ENCODE measurements at places on chromosomes 7 and 10. TPM values are rescaled to one million over a fixed set of nuclear protein-coding genes. Genes with fewer than 3 reads are reported as not detected.

The PRPS1L1 gene
- total RNA-seq, result not detected

The CALHM1 gene
- total RNA-seq, result not detected

The COPS6 gene
- 97.1 TPM for total RNA-seq

The TFPI2 gene
- total RNA-seq, result not detected

The TFR2 gene
- total RNA-seq, result 5.1 TPM

The STK17A gene
- 52.8 TPM for total RNA-seq

The TAC1 gene
- not detected for total RNA-seq

The SYNPO2L gene
- not detected for total RNA-seq

The HIPK2 gene
- 16.8 TPM for total RNA-seq

The EBLN1 gene
- not detected for total RNA-seq

The KNDC1 gene
- not detected for total RNA-seq

The C7orf33 gene
- not detected for total RNA-seq

The SPDYE5 gene
- not detected for total RNA-seq

The HHEX gene
- total RNA-seq, result not detected

The PIP gene
- total RNA-seq, result not detected

The ITGA8 gene
- total RNA-seq, result not detected

The CAMK1D gene
- total RNA-seq, result 11.3 TPM

The GHRHR gene
- not detected for total RNA-seq

The TMEM229A gene
- total RNA-seq, result not detected

All from activated naive CD4-positive, alpha-beta T cell treated with anti-CD3 and anti-CD28 coated beads for 36 hours (primary cell).